NCI-H2081 treated with DMSO at 0.1 percent for 48 hours (cell line): ENCODE measurements at places on chromosomes 4 and X.

GRCh38 chr4:137393044-137393443 is 139.2 kb downstream of the PCDH18 start:
- peak; percentile 23 for DNase-seq

GRCh38 chr4:76430519-76431388 is 4.3 kb upstream of the SHROOM3 start:
- DNase-seq, result peak; percentile 3

DNA sequence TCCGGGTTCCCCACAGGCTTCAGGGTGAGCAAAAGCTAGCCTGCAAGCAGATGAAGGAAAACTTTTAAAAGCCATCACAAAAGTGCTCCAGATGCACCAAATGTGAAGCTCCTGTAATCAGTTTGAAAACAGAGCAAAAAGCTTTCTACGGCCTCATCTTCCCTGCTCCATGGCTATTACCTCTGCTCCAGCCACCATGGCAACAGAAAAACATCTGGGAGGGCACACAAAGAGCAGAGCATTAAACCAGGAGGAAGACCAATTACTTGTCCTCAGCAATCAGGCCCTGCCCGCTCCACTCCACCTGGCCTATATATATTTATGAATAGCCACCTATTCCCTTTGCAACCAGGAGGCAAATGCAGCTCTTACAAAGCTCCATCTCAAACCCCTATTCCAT is 33.6 kb downstream of the TMEM154 start:
- no peak for DNase-seq

GRCh38 chr4:56840559-56840958 is 19.1 kb upstream of the SPINK2 start:
- no peak for DNase-seq

- no peak for DNase-seq
Measured at GRCh38 chr4:48991357-48991756, 5.3 kb downstream of the CWH43 start.

DNA sequence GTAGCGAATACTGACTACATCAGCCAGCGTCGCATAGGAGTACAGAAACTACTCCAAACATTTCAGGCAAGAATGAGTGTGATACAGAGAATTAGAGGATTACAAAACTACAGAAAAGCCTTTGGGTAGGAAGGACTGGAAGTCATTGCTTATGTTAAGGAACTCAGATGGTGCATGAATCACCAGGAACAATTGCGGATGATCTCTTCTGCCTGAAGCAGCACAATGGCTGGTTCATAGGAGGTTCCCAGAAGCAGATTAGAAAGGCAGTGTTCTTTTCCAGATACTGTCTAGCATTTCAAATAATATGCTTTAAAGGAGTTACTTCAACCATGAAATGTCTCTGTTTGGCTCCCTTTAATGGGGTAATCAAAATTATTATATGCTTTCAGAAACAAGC is 42.5 kb upstream of the MAP9 start:
- no peak for DNase-seq

DNA sequence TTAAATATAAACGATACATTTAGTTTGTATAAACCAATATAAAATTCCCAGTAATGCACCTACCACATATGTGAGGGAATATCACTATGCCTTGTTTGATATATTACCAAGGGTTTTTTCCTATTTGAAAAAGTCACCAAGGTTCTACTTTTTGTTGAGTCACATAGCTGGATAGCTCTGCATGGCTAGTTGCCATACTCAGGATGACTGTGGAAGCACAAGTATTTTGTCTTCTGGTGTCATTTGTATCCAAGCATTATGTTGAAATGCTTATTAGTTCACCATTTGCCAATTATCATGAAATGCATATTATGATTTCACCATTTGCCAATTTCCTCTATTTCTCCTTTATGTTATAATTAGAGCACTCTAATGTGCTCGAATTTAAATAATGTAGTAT is 162.7 kb upstream of the TTC29 start:
- DNase-seq, result no peak

GRCh38 chr4:74266081-74266480 is 42.2 kb upstream of the EPGN start:
- DNase-seq, result no peak

DNA sequence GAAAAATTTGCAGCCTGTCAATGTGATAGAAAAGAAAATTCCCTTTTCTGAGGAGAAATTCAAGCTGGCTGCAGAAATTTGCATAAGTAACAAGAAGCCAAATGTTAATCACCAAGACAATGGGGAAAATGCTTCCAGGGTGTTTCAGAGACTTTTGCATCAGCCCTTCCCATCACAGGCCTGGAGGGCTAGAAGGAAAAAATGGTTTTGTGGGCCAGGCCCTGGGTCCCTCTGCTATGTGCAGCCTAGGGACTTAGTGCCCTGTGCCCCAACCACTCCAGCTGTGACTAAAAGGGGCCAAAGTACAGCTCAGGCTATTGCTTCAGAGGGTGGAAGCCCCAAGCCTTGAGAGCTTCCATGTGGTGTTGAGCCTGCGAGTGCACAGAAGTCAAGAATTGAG is 23.9 kb downstream of the ZNF275 start:
- no peak for DNase-seq

GRCh38 chr4:184808713-184809050 is 17.1 kb downstream of the ACSL1 start:
- DNase-seq, result no peak

GRCh38 chr4:55010550-55010949 is 114.8 kb downstream of the KDR start:
- DNase-seq, result no peak

DNA sequence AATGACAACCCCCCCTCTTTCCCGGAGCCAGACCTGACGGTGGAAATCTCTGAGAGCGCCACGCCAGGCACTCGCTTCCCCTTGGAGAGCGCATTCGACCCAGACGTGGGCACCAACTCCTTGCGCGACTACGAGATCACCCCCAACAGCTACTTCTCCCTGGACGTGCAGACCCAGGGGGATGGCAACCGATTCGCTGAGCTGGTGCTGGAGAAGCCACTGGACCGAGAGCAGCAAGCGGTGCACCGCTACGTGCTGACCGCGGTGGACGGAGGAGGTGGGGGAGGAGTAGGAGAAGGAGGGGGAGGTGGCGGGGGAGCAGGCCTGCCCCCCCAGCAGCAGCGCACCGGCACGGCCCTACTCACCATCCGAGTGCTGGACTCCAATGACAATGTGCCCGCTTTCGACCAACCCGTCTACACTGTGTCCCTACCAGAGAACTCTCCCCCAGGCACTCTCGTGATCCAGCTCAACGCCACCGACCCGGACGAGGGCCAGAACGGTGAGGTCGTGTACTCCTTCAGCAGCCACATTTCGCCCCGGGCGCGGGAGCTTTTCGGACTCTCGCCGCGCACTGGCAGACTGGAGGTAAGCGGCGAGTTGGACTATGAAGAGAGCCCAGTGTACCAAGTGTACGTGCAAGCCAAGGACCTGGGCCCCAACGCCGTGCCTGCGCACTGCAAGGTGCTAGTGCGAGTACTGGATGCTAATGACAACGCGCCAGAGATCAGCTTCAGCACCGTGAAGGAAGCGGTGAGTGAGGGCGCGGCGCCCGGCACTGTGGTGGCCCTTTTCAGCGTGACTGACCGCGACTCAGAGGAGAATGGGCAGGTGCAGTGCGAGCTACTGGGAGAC is 1.6 kb downstream of the PCDH10 start:
- DNase-seq, result no peak

GRCh38 chr4:978957-979701 is 5.8 kb upstream of the DGKQ start:
- no peak for DNase-seq

- DNase-seq, result no peak
Measured at GRCh38 chr4:15353207-15353606, 74.6 kb upstream of the C1QTNF7 start.

GRCh38 chrX:120781403-120781802 is 94.3 kb downstream of the CT47B1 start:
- DNase-seq, result no peak

- DNase-seq, result no peak
Measured at GRCh38 chr4:17204908-17205307, 306.5 kb upstream of the LDB2 start.

GRCh38 chr4:48543796-48544195 is 53.7 kb downstream of the ZAR1 start:
- no peak for DNase-seq

- no peak for DNase-seq
Measured at GRCh38 chr4:3724319-3725231, 41.6 kb upstream of the ADRA2C start.

DNA sequence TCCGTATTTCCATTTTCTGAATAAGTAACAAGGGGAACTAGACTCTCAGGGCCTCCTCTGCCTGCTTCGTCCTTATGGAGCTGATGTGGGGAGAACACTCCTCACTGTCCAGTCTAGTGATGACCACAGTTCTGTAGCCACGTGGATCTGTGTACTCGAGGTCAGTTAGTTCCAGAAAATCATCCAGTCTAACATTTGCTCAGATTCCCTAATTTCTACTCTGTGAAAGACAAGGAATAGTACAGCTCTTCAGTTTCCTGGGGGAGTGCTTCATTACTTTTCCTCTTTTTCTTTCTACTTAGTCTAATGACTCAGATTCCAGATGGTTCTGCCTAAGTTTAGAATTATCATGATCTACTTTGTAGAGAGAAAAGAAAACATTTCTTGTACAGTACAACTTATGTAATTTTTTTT is 82.6 kb downstream of the SORBS2 start:
- DNase-seq, result no peak

- DNase-seq, result no peak
Measured at GRCh38 chrX:115913575-115913974, 257.0 kb upstream of the AGTR2 start.

GRCh38 chr4:105971036-105971435 is 75.8 kb downstream of the NPNT start:
- no peak for DNase-seq

DNA sequence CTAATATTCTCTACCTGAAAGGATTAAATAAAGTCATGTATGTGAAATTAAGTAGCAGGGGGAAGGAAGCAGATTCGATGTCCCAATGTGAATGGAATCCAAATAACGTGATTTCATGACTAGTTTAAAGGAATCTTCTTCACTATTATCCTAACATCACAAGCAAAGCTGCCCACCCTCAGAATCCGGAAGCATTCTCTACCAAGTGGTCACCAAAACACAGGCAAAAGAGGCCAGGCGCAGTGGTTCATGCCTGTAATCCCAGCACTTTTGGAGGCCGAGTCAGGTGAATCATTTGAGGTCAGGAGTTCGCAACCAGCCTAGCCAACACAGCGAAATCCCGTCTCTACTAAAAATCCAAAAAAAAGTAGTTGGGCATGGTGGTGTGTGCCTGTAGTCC is 212.9 kb downstream of the LDB2 start:
- DNase-seq, result no peak

DNA sequence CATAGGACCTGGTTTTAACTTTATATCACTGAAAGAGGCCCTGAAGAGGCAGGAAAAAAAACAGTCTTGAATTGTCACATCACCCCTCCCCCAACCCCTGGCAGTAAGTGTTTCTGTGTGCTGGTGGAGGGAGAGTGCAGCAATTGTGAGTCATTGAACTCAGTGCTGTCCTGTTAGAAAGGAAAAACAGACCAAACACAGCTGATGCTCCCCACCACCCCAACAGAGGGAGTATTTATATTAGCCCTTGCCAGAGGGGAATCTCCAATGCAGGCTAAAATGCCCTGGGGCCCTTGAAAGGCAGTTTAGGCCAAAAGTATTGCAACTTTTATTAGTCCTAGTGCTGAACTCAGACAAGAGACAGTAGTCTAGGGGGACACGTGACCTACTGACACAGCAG is 197.8 kb upstream of the AGTR2 start:
- no peak for DNase-seq

DNA sequence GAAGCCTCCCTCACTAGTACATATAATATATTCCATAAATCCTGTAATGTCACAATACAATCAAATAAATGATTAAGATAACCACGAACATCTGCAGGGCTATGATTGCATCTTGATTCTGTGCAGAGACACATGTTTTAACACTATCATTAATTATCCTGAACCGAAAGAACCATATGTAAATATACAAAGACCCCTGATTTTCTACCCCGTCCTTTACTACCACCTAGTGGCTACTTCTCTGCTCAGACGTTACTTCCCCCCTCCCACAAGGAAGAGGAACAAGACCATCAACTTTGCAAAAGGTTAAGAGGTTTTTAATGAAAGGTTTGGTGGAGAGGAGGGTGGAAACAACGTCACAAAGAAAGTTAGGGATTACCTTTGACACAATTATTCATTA is 134.0 kb downstream of the COL4A6 start:
- DNase-seq, result no peak

DNA sequence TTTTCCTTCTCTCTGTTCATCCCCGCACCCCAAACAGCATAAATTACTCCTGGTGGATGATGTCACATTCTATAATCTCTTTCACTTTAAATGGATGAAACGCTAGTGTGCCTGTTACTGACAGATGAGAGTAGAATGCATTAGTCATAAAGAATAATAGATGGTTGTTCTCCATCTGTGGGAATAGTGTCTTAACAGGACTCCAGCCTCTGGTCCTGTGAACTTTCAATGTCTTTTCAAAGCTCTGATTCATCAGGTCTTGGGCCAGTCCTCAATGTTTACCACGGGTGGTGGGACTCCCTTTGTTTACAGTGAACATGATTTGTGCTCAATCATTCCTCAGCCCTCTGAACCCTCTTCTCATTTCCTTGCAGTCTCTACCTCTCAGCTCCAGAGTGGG is 182.6 kb downstream of the GABRB1 start:
- no peak for DNase-seq
